Frontal cortex (tissue), 4 donors: ENCODE measurements at places on chromosomes 1 and 21. TPM values are rescaled to one million over a fixed set of nuclear protein-coding genes. Genes with fewer than 3 reads are reported as not detected.

GRCh38 chr1:65470766-65471165, 50.3 kb downstream of the LEPR start:
- no peak for DNase-seq

DNA sequence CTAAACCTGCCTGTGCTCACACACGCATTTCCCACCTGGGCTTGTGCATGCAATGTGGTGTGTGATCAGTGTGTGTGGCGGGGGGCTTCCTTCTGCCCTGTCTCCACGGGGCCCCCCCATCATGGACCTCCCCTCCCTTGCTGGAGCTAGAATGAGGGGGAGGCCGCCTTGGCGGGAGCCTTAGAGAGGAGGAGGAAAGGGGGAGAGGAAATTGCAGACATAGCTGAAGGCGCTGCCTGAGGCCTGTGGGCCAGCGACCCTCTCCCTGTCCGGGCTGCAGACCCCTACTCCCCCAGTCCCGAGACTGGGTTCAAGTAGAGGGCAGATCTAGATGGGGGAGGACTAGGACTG, 883 bp upstream of the EVA1B start:
- DNase-seq, result no peak

- no peak for DNase-seq
Measured at GRCh38 chr1:204487256-204487615, 7.4 kb downstream of the PIK3C2B start.

- no peak for DNase-seq
Measured at GRCh38 chr1:5552787-5553484, 439.3 kb downstream of the NPHP4 start.

- no peak for DNase-seq
Measured at GRCh38 chr1:98705591-98705990, 44.1 kb downstream of the SNX7 start.

DNA sequence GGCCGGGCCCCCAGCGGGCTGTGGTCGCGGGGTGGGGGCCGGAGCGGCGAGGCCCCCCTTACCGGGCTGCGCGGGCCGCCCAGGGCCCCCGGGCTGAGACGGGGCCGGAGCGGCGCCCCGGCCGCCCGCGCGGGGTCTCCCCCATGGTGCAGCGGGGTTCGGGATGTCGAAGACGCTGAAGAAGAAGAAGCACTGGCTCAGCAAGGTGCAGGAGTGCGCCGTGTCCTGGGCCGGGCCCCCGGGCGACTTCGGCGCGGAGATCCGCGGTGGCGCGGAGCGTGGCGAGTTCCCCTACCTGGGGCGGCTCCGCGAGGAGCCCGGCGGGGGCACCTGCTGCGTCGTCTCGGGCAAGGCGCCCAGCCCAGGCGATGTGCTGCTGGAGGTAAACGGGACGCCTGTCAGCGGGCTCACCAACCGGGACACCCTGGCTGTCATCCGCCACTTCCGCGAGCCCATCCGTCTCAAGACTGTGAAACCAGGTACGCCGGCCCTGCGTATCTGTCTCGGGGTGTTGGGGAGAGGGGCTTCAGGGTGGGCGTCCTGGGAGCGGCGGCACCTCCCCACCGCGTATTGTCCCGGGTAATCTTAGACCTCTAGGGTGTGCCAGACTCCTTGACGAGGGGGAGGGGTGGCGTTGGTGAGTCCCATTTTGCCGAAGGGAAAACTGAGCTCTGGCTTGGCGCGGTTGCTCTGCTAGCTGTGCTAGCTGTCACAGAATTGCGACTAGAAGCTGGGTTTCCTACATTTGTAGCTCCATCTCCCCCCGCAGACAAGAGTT, 745 bp downstream of the MAGI3 start:
- no peak for DNase-seq

DNA sequence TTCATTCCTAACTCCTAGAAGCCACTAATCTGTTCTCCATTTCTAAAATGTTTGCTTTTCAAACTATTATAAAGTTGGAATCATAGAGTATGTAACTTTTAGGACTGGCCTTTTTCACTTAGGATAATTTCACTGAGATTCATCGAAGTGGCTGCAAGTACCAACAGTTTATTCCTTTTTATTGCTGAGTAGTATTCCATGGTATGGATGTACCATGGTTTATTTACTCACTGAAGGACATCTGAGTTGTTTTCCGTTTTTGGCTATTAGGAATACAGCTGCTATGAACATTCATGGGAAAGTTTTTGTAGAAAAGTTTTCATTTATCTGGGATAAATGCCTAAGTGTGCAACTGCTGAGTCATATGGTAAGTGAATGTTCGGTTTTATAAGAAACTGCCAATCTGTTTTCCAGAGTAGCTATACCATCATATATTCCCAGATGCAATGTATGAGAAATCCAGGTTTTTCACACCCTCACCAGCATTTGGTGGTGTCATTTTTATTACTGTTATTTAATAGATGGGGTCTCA, 66.3 kb downstream of the SLC27A3 start:
- no peak for DNase-seq

DNA sequence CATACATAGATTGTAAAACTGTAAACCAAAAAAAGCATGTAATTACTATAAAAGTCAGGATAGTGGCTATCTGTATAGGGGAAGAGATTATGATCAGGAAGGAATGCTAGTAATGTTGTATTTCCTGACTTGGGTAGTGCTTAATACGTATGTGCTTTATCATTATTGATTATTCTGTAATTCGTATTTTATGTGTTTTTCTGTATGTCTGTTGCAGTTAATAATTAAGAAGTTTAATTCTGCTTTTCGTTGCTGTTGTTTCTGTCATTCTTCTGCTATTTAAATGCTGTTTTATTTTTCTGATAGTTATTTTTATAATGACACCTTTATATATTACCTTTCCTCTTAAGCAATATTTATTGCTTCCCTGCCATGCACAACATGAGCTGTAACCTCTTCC, 29.3 kb upstream of the TRIM33 start:
- DNase-seq, result no peak

GRCh38 chr21:15706696-15707095, 23.1 kb upstream of the USP25 start:
- no peak for DNase-seq

DNA sequence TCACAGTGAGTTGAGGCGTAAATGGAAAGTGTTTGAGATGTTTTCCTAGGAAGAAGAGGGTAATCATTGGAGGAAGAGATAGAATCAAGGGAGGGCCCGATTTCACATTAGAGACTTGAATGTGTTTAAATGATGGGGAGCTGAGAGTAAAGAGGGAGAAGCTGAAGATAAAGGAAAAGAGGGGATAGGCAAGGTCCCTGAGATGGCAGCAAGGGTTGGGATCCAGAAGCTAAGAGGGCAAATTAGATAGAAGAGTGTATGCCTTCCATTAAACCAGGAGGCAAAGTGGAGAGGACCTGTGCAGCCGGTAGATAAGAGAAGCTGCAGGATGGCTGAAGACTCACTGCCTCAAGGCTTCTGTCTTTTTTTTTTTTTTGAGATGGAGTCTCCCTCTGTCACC, 21.6 kb upstream of the CSF1 start:
- no peak for DNase-seq

DNA sequence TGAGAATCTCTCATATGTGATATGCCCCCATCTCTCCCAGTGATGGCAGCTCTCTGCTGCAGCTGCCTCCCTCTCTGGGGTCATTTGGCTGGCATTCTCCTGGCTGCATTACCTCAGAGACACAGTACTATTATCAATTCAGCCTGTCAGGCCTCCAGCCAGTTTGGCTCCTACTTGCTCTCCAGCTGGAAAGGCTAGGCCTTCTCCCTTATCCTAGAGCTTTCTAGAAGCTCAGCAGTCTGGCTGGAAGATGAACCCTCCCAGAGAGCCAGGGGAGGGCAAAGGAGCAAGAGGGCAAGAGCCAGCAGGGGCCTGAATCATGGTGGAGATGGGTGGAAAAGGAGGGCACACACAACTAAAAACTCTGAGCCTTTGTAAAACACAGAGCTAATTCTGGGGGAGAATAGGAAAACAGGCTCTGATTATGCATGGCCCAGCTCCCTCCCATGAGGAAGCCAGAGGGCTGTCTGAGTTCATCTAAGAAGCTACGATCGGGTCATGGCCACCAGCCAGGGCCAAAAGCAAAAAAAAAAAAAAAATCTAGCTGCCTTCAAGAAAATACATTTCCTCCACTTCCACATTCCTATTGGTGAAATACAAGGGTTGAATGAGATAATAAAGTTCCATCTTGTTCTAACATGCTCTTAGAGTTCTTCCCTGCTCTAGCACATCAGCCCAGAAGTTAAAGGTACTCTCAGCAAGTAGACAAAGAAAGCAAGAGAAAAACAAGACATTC, 8.8 kb downstream of the LAMB3 start:
- DNase-seq, result peak; percentile 35

DNA sequence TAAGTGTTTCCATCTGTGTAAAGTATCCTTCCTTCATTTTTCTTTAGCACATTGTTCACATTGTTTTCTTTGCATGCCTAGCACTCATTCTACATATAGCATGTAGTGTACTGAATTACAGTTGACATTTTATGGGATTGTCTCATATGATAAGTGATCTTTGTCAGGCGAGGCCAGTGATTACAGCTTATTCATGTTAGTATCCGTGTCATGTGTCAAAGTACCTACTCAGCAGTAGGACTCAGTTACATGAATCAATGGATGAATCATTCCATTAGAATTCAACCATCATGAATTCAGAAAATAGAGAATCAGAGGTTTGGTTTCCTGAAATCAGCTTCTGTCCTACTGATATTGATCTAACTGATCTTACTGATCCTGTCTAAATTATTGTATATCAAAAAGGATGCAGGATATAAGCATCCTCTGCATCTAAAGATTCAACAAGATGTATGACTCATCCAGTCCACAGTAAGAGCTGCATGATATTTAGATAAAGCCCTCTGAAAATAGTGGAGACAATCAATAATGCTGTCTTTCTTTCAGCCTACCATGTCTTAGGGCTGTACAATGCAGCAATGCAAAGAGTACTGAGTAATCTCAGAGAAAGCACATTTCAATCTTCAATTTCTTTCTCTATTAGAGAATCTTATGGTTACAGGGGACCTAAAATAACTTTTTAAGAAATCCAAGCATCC, 20.7 kb upstream of the HRNR start:
- no peak for DNase-seq

GRCh38 chr1:6603915-6604558, 1.4 kb upstream of the KLHL21 start:
- DNase-seq, result no peak

- DNase-seq, result no peak
Measured at GRCh38 chr1:68144856-68145255, 87.5 kb downstream of the WLS start.

DNA sequence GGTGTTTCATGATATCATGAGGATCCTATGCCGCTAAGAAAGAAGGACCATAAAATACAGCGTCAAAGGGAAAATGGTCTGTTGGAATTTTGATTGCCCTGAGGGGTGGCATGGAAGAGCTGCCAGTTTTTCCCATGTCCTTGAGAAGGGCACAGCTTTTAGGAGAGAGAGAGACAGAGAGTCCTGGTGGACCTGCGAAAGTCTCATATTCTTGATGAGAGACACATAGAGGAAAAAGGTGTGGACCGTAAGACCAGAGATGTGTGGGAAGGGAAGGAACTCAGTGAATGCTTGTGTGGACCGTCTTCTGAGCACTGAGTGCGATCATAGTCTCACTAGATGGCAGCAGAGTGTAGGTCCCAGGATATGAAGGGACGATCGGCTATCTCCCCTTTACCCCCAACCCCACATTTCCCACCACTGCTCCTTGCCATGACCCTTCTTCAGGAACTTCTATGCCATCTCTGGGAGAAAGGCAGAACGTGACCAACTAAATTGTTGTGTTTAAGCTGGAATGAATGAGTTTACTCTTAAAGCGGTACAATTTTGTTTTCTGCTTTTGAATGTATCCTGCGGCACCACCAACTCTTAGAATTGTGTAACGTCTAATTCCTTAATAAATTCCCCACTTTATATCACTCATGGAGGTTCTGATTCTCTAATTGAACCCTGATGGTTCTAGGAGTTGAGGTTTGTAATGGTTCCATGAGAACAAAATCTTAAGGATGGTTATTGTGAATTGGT, 117.7 kb downstream of the CTH start:
- peak; percentile 29 for DNase-seq

DNA sequence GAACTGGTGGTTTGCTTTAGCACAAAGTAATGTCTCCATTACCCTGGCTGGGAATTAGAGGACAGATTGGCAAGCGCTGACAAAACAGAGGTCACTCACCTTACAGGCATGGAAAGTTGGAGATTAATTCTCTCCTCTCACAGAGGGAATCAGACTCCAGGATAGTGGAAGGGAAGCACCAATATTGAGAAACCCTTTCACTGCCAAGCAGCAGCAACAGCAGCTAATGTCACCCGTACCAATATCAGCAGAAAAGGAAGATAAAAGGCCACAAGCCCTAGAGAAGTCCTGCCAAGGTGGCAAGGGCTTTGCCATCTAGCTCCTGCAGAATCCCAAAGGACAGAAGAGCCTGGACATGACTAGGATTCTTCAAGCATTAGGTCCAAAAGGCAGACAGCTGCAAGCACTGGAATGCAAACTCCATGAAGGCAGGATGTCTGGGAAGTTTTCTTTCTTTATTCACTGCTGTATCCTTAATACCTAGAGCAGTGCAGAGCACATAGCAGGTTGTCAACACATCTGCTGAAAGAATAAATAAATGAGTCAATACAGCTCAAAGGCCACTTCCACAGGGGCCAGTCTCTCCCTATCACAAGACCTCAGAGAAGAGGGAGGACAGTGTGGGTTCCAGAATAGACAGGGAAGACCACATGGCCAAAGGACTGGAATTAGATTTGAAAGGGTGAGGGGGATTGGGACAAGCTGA, 57.2 kb downstream of the ERI3 start:
- DNase-seq, result no peak

- DNase-seq, result no peak
Measured at GRCh38 chr1:53614231-53615021, 124.5 kb downstream of the GLIS1 start.

DNA sequence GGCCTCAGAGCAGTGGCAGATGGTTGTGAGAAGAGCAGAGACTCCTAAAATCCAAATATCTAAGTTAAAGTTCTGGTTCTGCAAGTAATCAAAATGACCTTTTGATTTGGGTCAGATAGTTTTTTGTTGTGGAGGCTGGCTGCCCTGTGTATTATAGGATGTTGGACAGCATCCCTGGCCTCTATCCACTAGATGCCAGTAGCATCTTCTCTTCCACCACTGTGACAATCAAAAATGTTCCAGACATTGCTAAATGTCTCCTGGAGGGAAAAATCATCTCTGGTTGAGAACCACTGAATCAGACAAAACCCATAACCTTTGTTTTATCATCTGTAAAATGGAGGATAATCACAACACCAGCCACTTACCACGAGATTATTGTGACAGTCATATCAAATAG, 5.9 kb upstream of the DPT start:
- DNase-seq, result no peak

DNA sequence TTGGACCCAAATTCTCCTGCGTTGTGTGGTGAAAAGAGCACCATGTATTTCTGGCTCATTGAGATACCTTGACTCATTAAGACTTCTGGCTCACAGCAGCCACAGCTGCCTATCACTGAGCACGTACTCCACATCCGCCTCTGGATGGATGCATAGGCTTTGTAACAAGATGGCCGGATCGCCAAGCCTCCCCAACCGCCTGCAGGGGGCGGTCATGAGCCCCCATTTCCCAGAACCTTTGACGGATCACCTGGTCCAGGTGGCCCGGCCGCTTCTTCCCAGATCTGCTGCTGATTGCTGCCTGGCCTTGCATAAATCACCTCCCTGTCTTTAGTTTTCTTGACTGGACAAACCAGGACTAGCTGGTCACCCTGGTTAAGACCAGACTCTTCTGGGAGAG, 156.5 kb upstream of the KLHDC7A start:
- no peak for DNase-seq

The ZNF593OS gene
- not detected for total RNA-seq

The OLFML2B gene
- 1.2 TPM for total RNA-seq

The CFAP74 gene
- total RNA-seq, result 0.41 TPM

The OR2T2 gene
- total RNA-seq, result not detected

The IGSF9 gene
- total RNA-seq, result 5.3 TPM

The CD53 gene
- total RNA-seq, result 9.8 TPM
